ENCODE measurements at places on chromosomes 12 and 14.

- DNase-seq, result no peak
These were observed 53.7 kb upstream of the PLEKHA5 start for GRCh38 chr12:19075711-19076340.

GRCh38 chr12:4227046-4227445 is 46.5 kb upstream of the CCND2 start:
- no peak for DNase-seq

DNA sequence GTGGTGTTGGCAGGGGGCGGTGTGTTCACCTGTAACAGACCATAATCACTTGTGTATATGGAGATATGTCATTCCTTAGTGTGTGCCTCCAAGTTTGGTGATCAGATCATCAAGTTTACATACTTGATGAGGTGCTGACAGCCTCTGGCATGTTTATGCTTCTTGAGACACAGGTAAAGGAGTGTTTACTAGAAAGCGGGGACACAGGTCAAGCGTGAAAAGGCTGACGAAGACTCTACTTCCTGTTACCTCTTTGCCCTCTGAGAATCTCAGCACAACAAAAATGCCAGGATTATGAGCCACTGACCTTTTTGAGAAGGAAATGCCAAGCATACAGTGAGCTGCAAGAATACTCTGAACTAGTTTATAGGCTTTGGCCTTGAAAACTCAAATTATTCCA is 29.6 kb downstream of the PRDM4 start:
- no peak for DNase-seq

GRCh38 chr12:93226361-93226760 is 151.4 kb upstream of the NUDT4 start:
- no peak for DNase-seq

- no peak for DNase-seq
These were observed 663 bp downstream of the PTGER2 start for GRCh38 chr14:52314595-52315354.

DNA sequence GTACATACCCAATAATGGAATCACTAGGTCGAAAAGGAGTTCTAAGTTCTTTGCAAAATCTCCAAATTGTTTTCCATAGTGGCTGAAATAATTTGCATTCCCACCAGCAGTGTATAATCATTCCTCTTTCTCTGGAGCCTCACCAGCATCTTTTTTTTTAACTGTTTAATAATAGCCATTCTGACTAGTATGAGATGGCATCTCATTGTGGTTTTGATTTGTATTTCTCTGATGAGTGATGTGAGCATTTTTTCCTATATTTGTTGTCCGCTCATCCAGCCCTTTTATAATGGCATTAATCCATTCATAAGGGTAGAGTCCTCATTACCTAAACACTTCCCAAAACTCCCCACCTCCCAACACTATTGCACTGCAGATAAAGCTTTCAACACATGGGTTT is 278.3 kb downstream of the SEC23A start:
- DNase-seq, result no peak
